Stimulated activated CD8-positive, alpha-beta memory T cell treated with anti-CD3 and anti-CD28 coated beads, Interleukin-7, amount 100 ng/mL, for 24 hours (primary cell): ENCODE measurements at places on chromosomes 6 and 20.

DNA sequence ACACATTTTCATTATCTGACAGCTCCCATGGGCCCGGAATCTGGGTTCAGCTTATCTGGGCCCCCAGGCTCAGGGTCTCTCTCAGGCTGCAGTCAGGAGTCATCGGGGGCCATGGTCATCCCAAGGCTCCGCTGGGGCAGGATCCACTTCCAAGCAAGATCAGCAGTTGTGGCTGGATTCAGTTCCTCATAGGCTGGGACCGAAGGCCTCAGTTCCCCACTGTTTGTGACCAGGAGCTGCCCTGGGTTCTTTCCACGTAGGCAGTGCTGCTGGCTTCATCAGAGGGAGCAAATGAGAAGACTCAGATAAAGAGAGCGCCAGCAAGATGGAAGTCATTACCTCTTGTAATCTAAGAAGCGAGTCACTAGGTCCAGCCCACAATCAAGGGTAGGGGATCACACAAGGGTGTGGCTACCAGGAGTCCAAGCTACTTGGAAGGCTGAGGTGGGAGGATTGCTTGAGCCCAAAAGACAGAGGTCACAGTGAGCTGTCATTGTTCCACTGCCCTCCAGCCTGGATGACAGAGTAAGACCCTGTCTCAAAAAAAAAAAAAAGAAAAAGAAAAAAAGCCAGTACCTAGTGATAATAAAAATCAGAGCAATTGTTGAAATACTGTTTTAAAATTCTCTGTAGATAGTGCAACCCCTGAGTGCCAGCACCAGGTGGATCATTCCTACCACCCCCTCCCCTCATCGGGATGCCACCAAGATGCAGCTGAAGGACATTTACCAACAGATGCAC lies 162.7 kb downstream of the NFATC2 start:
- DNase-seq, result no peak

- DNase-seq, result no peak
Measured at GRCh38 chr6:71194724-71195123, 93.9 kb upstream of the OGFRL1 start.

GRCh38 chr6:31359581-31359980 lies 2.6 kb upstream of the HLA-B start:
- DNase-seq, result no peak

- DNase-seq, result no peak
Measured at GRCh38 chr6:100035873-100036653, 42.0 kb upstream of the MCHR2 start.

DNA sequence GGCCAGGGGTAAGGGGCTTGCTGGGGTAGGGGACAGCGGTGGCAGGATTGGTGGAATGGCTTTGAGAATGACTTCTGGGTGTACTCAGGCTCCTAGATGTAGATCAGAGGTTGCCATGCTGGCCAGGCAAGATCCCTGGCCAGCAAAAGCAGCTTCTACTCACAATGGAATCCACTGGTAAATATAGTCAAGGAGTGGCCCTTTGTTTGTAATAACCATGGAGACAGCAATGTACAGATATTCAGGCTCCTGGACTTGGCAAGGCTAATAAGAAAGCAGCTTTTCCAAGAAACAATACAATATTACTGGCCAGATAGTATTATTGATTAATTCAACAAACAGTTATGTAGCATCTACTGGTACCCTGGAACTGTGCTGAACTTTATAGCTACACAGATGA lies 37.9 kb downstream of the CDH26 start:
- DNase-seq, result no peak

DNA sequence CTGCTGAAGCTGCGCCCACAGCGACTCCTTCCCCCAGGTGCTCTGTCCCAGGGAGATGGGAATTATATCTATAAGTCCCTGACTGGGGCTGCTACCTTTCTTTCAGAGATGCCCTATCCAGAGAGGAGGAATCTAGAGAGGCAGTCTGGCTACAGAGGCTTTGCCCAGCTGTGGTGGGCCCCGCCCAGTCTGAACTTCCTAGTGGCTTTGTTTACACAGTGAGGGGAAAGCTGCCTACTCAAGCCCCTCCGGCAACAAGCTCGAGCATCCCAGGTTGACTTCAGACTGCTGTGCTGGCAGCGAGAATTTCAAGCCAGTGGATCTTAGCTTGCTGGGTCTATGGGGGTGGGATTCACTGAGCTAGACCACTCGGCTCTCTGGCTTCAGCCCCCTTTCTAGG lies 152.5 kb upstream of the MAP3K7 start:
- no peak for DNase-seq

- peak; percentile 97 for DNase-seq
Measured at GRCh38 chr20:53594068-53595017, 704 bp upstream of the ZNF217 start.

DNA sequence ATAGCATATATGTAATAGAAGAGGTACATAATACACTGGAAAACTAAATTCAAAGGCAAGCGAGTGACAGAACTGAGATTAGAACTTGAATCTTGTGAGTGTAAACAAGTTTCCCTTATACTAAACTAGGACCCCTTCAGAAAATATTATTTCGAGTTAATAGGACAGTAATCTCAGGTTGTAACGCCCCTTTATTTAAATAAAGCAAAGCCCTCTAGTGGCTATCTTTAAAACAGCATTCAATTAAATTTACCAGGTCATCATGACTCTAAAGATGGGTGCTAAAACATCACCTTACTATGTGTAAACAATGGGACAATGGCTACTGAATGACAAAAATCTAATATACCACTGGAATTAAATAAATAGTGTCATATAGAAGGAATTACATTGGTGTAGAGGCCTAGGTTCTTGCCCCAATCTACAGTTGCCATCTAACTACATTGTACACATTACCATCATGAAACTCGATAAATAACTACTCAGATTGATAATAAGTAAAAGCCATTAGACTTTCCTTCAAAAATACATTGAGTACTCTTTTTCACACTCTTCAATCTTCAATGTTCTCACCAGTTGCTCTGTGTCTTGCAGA lies 255.4 kb upstream of the IRAK1BP1 start:
- no peak for DNase-seq

- no peak for DNase-seq
Measured at GRCh38 chr20:62925076-62925419, 1.3 kb downstream of the DIDO1 start.

DNA sequence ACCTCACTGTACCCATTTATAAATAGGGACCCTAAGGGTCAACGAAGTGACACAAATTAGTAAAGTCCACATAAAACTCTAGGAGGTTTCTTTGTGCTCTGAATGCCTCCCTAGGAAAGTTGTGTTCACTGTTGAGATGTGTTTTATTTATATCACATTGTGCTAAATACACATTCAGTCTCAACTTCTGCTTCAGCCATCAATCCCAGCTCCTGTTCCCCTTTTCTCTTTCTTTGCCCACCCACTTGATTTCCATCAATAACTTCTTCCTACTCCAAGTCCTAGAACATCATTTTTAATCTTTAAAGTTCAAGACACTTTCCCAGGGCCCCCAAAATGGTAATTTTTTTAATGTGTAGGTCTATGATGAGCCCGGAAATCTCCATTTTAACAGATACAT lies 208.3 kb upstream of the RAB32 start:
- DNase-seq, result no peak

GRCh38 chr6:34816635-34817301 lies 24.9 kb downstream of the BLTP3A start:
- no peak for DNase-seq

DNA sequence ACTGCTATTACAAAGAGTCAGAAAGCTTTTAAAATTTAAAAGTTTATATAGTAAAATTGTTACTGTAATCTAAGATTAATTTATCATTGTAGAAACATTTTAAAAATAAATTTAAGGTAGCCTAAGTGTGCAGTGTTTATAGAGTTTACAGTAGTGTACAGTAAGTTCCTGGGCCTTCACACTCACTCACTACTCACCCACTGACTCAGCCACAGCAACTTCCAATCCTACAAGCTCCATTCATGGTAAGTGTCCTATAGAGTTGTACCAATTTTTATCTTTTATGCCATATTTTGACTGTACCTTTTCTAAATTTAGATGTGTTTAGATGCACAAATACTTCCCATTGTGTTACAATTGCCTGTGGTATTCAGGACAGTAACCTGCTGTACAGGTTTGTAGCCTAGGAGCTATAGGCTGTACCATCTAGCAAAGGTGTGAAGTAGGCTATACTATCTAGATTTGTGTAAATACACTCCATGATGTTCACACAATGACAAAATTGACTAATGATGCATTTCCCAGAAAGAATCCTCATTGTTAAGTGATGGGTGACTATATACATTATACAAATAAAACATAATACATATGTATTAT lies 10.2 kb upstream of the TMEM170B start:
- DNase-seq, result no peak

DNA sequence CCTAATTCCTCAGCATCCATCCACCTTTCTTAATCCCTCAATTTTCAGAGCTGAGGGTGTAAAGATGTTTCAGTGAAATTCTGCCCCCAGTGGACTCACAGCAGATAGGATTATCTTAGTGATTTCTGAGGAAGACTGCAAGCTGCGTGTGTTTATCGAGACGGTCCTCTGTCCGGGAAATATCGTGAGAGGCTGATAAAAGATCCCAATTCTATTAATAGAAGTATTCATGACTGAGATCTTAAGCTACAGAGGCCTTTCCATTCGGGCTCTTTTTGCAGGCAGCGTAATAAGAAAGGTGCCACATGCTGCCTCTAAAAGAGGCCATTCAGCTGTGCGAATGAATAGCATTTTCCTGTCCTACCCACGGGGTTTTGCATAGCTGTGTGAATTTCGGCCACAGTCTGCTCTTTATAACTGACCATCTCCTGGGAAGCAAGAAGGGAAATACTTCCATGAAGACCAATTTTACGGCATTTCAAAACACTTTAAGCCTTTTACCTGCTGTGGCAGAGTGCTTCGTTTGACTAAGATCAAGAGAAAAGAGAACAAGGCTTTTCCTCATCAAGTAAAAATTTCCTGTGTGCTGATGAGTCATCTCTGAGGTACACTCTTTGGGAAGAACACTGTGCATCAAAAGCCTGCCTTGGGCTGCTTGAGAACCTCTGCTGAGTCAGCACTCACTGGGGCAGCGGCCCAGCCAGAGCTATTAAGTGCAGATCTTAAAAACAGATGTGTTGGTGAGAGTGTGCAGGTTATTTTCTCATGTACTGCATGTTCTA lies 208.8 kb downstream of the ARHGAP18 start:
- DNase-seq, result no peak

- DNase-seq, result no peak
Measured at GRCh38 chr6:75234126-75234865, 9.3 kb downstream of the COX7A2 start.

GRCh38 chr6:43454290-43454695 lies 1.1 kb downstream of the DLK2 start:
- peak; percentile 47 for DNase-seq

GRCh38 chr6:111872401-111873177 lies 663 bp downstream of the FYN start:
- DNase-seq, result peak; percentile 27

DNA sequence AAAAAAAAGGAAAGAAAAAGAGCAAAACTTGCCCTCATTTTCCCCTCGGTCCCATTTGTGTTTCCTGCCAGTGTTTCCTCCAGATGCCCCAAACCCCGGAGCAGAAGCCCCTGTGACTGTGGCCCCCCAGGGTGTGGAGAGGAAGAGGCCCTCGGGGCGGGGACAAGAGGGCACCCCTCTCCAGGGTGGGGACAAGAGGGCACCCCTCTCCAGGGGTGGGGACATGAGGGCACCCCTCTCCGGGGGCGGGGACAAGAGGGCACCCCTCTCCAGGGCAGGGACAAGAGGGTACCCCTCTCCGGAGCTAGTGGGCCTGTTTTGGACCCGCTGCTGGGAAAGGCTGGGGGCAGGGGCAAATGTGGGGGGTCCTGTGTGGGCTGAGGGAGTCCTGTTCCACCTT lies 13.1 kb downstream of the MYT1 start:
- DNase-seq, result no peak

DNA sequence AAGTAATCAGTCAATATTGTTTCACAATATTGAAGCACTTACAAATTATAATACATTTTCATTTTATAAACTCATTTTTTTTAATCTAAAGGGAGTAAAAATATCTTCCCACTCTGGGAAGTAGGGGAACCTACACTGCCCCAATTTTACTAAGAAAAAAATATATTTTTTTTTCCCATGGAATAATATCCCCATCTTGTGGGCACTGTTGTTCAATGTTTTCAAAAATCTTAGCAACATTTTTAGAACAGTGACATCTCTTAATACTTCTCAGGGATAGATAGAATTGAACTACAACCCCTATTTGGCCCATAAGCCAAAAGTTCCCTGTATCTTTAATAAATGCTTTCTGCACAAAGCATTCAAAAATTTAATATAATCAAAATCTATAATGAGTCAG lies 42.9 kb downstream of the ARHGAP18 start:
- no peak for DNase-seq

DNA sequence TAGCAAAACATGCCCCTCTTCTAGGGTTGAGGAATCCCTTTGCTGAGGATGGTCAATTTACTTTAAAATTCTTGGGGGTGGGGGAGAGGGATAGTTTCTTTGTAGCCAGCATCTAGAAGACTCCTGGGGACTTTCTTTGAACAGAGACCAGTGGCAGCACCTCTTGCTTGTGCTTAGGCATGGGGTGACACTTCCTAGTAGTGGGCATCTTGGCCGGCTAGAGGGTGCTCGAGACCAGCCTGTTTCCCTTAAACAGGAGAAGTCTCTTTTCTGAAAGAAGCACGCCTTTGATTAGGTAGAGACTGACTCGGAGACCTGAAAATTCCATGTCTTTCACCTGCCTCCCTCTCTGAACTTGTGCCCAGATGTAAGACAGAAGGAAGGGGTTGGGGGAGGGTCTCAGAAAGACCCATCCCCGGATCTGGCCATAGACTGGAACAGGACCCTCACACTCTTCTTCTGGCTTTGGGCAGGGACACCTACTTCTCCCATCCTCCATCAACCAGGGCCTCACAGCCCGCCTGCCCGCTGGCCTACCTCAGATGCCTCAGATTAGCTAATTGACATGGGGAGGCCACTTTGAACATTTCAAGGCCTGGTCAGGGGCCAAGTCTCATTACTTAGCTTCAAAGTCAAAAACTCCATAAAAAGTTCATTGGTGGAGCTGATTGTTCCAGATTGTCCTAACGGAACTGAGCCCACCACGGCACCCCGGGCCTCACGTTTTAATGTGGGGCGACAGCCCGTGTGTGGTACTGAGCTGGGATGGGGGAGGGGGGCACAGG lies 172.2 kb downstream of the CDC5L start:
- DNase-seq, result no peak

- no peak for DNase-seq
Measured at GRCh38 chr6:123055256-123055655, 59.2 kb downstream of the CLVS2 start.
